Activated T-cell treated with anti-CD3 and anti-CD28 coated beads, Interleukin-2, amount 50 U/mL, for 48 hours (primary cell): ENCODE measurements at places on chromosomes 7 and 10.

- no peak for DNase-seq
These were observed 519.0 kb downstream of the PCDH15 start for GRCh38 chr10:54282012-54282411.

DNA sequence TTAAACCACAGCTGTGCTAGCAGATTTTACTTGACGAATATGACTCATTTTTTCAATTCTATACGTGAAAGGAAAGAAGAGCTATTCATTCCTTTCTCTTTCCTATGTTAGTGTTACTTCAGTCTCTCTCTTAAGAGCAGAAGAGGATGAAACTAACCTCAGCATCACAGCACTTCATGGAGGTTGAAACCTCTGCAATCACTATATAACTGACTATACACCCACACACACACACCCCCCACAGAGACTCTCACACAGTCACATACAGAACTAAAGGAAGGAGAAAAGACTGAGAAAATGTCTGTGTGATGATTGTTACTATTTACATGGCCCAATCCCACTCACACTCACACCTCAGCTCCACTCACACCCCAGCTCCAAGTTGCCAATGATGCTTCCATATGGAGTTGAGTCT, 104.2 kb downstream of the KIF20B start:
- DNase-seq: peak; percentile 77

DNA sequence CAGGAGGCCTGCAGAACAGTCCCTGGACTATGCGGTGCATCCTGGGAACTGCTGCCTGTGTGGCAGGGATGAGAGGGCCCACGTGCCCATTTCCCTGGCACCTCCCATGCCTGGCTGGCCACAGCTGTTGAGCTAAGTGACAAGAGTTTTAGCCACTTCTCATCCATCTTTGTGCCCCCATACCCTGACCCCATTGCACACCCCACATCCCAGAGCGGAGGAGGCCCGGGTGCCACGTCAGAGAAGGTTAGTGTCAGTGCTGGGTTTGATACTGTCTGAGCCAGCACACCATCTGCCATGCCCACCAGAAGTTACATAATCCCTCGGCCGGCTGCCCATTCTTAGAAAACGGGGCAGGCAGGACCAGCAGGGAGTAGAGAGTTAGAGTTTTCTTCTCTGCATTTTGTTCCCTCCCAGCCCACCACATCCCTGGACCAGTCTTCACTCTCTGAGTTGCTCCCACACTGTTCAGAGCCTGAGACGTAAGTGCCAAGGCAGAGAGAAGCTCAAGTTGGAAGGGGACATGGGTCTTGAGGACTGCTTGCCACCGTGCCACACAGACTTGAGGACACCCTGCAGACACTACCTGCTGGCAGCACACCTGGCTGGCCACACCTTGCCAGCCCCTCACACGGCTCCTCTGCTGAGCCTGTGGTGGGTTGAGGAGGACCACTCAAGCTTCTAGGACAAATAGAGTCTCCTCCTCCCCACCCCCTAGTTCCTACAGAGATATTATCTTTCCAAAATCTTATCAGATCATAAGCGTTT, 13.1 kb downstream of the UNC5B start:
- no peak for DNase-seq

GRCh38 chr10:4663162-4663992, 162.6 kb upstream of the AKR1E2 start:
- no peak for DNase-seq

DNA sequence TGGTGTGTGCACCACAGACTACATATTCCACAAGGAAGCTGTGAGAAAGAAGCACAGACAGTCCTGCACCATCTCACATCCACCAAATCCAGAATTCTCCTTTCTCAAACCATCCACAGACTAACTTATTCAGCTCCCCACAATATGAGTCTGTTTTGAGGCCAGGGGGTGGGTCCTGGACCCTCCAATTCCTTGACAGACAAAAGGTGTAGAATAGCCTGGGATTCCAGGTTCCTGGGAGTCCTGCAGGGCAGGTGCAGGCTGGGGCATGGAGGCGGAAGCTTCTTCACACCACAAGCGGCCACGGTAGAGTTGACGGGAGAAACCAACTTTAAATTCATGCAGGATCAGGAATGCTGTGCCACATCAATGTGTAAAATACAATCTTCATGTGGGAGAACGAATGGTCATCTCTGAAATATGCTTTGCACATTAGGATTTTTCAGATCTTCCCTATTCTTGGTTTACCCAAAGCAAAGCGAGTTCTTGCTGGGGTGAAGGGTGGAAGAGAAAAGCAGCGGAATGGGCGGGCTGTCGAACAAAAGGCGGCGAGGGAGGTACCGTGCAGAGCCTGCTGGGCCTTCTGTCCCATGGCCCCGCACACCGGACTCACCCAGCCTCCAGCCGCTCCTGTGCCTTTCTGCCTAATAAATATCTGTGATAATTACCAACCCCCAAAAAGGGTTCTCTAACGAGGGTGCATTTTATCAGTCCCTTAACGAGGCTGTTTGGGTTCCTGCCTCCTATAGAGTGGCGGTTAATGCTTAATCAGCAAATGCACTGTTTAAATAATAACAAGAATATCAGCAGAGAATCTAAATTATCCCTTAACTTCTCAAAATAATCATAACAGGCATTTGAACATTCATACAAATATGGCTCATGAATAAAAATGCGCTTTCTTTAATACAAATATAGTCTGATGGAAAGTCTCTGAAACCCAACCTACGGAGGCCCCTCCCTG, 514.0 kb downstream of the DNAJB6 start:
- no peak for DNase-seq

- DNase-seq: no peak
These were observed 408.1 kb downstream of the INHBA start for GRCh38 chr7:41294556-41295454.

DNA sequence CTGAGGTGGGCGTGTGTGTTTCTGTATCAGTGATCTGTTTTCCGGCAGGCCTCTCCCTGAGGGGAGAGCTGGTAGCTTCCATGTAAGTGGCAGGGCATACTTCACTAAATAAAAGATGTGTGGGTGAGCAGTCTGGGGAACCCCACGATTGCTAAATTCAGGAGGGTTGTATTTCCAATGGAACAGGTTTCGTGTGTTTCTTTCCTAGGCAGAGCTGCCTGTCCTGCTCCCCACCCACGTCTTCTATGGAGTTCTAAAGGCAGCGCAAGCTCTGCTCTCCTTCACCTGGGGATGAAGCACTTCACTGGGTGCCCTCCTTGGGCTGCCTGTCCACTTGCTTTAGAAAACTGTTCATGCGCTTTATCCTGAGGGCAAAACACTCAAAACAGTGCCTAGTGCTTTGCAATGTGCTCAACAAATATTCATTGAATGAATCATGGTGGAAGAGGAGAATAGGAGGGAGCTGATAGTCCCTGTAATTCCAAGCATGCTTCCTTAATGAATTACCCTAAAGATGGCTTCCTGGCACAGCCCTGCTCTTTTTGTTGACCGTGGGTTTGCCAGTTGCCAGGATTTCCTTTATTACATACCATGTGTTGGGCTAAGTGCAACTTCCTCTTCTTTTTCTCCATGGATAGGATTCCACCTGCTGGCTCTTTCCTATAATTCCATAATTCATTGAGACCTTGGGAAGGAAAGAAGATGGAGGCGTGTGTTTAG, 50.6 kb upstream of the SRPK2 start:
- DNase-seq: no peak

- no peak for DNase-seq
These were observed 7.0 kb upstream of the ZNF425 start for GRCh38 chr7:149133028-149133710.

DNA sequence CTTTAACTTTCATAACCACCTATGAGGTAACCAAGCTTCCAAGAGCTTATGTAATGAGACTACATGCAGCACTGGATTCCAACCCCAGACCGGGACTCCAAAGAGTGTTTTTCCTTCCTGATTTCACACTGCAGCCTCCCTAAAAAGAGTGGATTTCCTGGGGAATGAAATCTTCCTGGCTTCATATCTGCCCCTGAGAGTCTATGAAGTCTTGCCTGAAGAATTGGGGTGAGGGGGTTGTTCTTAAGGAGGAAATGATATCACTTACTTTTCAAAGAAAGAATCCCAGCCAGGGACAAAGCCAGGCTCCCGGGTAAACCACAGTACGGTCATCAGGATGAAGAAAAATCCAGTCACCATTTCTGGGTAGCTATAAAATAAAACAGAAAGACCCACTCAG, 29.7 kb downstream of the STMP1 start:
- no peak for DNase-seq
